ENCODE measurements at places on chromosomes 5 and 9. TPM values are rescaled to one million over a fixed set of nuclear protein-coding genes. Genes with fewer than 3 reads are reported as not detected.
A peak's percentile ranks its signal among the peaks of the same experiment; 100 is the strongest.

- DNase-seq: no peak
Measured at GRCh38 chr5:94993491-94993890, 291.4 kb downstream of the MCTP1 start.

Gene GABRA1
- total RNA-seq: not detected

DNA sequence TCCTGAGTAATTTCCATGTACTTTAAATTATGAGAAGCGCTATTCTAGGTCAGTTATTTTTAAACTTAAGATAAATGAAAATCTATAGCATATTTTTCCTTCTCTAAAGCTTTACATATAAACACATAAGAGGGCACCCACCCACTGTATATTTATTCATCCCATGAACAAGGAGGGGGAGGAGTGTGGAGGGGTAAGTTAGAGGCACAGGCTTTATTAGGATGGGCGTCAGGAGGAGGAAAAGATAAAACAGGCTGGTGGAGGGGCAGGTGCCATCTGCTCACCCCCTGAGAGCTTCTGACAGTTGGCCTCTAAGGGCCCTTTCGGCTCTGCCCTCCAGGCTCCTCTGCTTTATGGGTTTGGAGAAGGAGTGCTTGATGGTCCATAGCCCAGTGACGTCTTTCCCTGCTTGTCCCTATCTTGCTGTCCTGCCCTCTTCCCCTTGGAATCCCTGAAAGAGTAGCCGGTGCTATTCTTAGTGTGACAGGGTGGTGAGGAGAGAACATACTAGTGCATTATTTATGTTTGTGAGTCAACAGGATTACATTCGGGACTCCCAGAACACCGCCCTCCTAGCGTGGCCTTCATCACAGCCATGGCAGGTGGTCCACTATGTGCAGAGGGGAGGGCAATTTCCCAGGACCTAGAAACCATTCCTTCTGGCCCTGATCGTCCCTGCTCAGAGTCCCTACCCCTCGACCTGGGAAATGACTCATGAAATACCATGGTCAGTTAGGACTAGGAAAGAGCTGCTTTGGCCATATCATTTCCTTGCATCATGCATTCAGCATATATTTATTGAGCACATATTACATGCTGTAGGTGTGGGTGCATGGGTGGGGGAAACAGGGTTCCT, 7.9 kb upstream of the SYNPO start:
- no peak for DNase-seq

DNA sequence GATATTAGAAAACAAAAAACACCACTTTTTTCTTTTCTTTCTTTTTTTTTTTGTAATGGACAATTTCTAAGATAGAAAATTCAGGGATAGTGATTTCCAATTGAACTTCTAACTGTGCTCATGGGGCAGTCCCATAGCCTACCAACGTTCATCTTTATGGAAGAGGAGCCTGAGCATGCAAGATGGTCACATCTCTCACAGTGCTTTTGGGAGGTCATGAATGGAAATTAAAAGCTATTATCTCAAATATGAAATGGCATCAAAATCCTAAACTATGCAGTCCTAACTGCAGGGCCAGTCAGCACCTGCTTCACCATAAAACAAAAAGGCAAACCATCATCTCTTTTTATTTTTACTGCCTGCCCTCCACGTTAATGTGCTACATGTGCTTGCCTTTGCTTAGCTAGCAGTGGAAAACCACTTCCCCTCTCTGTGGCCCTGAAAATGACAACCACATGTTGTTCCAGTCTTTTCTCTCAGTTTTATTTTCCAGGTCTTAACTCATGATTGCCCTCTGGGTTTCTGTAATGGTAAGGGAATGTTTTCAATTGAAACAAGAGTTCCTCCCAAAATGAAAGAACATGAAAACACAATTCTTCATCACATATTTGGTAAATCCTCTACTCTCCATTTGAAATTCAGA, 16.7 kb downstream of the IFNB1 start:
- DNase-seq: no peak

- DNase-seq: no peak
Measured at GRCh38 chr5:173915310-173916014, 27.3 kb downstream of the CPEB4 start.

- DNase-seq: no peak
Measured at GRCh38 chr9:81321551-81321950, 367.8 kb downstream of the TLE1 start.

Gene OBP2A
- total RNA-seq: not detected

Gene NAIP
- 1.2 TPM for total RNA-seq

Gene FUT7
- total RNA-seq: not detected

- DNase-seq: no peak
Measured at GRCh38 chr5:116518423-116518822, 56.2 kb downstream of the SEMA6A start.

GRCh38 chr9:34034698-34035065, 14.0 kb downstream of the UBAP2 start:
- DNase-seq: no peak

Gene PCDHGA2
- total RNA-seq: 0.72 TPM

Gene GHR
- 0.17 TPM for total RNA-seq

DNA sequence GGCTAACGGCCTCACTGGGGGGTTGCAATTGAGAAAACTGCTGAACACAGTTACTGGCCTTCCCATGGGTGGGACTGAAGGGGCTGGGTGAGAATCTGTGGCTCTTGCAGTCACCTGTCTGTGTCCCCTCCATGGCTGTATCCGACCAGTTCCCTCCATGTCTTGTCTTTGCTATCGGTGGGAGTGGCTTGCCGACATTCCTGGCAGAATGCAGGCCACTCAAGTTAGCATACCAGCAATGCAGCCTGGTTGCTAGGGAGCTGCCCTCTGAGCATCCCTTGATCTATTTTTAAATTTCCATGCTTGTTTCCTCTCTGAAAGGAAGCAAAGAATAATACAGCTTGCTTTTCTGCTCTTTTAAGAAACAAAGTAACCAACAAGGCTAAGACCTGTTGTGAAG, 1509.7 kb upstream of the WWC1 start:
- no peak for DNase-seq

Gene LCNL1
- not detected for total RNA-seq

DNA sequence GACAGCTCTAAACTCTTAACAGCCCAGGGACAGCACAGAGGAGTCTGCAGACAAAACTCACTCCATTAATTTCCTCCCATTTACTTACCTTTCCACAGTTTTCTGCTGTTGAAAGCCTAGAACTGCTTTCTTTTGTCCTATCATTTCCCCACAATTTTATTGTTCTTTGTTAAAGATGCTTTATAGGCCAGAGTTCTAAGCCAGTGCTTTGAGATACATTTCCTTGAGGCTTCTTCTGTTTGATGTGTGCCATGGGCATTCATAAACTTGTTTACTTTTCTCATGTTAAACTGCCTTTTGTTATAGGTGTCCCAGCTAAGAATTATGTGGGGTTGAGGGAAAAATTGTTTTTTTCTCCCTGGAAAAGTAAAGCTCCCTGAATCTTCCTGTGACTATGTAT, 25.9 kb upstream of the SUB1 start:
- DNase-seq: no peak

- peak; percentile 95 for DNase-seq
Measured at GRCh38 chr9:116405321-116405720, 251.7 kb downstream of the PAPPA start.

Gene CLIC3
- total RNA-seq: 2.4 TPM

GRCh38 chr9:121709798-121710197, 58.4 kb downstream of the DAB2IP start:
- no peak for DNase-seq

- no peak for DNase-seq
Measured at GRCh38 chr5:157269761-157270272, 3.9 kb downstream of the CYFIP2 start.

- no peak for DNase-seq
Measured at GRCh38 chr9:118230329-118230728, 526.1 kb downstream of the TLR4 start.

Gene TPPP
- total RNA-seq: 0.46 TPM

GRCh38 chr5:126096442-126097006, 326.7 kb upstream of the GRAMD2B start:
- DNase-seq: no peak

Gene CKMT2
- not detected for total RNA-seq

Gene ARHGEF39
- 11.9 TPM for total RNA-seq

DNA sequence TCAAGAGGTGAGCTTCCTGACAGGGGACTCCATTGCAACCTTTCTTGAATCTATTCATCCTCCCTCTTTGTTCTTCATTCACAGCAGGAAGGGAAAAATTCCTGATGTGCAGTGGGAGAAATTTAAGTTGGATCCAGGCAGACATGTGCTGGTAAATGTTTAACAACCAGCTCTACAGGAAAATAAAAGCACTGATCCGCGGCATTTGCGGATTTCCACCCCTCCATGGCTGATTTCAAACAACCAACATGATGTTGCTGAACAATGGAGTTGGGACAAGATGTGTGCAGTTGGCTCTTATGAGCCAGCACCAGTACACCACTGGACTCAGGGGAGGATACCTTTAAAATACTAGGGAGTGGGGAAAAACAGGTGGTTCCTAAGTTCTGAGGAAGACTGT, 47.0 kb downstream of the SPRY4 start:
- peak; percentile 72 for DNase-seq

Gene TRMO
- total RNA-seq: 12.2 TPM

DNA sequence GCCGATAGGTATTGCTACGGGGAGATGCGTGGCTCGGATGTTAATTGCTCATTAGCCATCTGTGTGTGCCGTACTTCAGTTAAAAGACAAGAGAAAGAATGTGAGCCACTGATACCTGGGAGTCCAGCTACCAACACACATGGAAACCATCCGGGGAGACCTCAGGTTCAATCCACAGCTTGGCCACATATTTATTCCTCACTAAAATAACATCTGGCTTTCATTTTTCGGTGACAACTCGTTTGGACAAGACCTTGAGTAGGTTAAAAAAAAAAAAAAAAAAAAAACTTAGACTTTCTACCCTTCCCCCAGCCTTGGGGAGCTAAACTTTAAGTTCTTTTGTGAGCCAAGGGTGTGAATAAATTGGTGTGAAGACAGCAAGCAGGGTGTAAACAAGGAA, 84.1 kb downstream of the SLIT3 start:
- no peak for DNase-seq

GRCh38 chr9:12516573-12516972, 176.6 kb upstream of the TYRP1 start:
- no peak for DNase-seq

Gene CDH9
- not detected for total RNA-seq

DNA sequence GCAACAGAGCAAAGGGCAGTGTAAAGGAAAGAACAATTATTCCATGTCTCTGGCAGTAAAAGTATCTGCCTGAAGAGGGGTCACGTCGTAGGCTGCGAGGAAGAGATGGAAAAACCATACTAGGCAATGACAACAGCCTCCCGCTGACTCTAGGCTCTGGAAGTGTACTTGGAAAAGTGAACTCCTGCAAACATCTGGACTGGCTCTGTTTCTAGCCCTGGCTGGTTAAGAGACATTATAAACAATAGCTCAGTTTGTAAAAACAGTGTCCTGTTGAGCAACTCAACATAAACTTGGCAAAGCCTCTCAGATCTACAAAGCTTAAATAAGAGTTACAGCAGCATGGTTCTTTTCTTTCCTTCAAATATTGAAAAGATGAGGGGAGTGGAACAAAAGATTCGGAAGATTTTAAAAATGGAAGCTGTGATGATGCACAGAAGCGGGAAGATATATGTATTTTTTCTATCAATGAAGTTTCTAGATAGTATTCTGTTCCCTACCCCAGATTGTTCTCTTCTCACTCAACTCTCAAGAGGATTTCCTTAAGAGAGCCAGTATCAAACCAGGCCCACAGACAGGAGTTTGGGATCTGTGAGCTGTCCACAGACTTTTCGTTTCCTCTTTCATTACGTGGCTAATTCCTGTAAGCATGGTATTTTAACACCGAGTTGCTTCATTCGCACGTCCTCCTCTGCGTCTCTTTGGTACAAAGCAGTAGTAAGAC, 79.4 kb downstream of the SPTLC1 start:
- DNase-seq: no peak

GRCh38 chr9:93830012-93830596, 125.1 kb downstream of the BARX1 start:
- no peak for DNase-seq

- no peak for DNase-seq
Measured at GRCh38 chr9:108900176-108900575, 33.7 kb downstream of the ELP1 start.

GRCh38 chr9:28718226-28718625, 1144.9 kb upstream of the C9orf72 start:
- DNase-seq: no peak

DNA sequence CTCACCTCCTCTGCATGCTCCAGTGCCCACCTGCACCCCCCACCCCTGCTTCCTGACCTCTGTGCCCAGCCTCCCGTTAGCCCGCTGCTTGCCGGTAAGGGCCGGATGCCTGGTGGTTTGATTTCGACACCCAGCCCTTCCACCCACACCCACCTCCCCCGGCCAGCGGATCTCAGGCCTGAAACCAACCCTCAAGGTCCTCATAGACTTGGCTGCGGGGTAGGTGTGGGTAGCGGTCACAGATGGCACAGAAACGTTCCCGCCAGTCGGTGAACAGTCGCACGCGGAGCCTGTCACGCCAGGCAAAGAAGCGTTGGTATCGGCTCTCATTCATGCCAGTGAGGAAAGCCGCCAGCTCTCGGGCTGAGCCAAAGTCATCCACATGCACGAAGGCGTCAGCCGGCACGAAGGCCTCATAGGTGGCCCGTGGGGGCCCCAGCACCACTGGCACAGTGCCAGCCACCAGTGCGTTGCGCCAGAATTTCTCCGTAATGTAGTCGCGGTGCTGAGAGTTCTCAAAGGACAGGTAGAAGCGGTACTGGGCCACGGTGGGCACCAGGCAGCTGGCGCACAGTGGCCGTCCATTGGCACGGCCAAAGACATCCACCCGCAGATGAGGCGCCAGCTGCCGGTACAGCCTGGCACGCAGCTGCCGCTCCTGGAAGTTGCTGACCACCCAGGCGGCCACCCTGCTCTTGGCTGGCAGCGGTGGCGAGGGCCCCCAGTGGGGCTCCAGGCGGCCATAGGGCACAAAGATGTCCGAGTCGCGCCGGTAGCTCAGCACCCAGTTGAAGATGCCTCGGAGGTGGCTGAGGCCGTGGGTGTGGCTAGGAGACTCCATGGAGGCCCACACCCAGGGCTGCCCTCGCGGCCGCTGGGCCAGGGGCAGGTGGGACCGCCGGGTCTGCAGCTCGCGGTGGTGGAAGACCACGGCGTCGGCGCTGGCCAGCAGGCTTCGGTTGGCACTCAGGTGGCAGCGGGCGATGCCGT, 1.1 kb downstream of the FUT7 start:
- DNase-seq: no peak

Gene SHISAL2B
- total RNA-seq: not detected

DNA sequence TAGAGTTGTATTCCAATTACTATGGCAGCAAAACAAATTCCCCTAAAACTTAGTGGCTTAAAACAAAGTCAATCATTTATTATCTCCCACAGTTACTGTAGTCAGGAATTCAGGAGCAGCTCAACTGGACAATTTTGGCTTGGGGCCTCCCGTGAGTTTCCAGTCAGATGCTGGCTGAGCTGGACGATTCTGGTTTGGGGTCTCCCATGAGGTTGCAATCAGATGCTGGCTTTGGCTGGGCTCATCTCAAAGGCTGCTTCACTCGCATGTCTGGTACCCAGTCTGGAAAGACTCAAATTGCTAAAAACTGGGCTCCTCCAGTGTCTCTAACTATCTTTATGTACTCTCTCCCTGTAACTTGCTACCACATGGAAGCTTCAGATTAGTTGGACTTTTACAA, 130.1 kb downstream of the C5orf15 start:
- no peak for DNase-seq

- DNase-seq: no peak
Measured at GRCh38 chr5:126947146-126948010, 83.0 kb downstream of the MARCHF3 start.
